ENCODE measurements at places on chromosomes 12 and 14.

DNA sequence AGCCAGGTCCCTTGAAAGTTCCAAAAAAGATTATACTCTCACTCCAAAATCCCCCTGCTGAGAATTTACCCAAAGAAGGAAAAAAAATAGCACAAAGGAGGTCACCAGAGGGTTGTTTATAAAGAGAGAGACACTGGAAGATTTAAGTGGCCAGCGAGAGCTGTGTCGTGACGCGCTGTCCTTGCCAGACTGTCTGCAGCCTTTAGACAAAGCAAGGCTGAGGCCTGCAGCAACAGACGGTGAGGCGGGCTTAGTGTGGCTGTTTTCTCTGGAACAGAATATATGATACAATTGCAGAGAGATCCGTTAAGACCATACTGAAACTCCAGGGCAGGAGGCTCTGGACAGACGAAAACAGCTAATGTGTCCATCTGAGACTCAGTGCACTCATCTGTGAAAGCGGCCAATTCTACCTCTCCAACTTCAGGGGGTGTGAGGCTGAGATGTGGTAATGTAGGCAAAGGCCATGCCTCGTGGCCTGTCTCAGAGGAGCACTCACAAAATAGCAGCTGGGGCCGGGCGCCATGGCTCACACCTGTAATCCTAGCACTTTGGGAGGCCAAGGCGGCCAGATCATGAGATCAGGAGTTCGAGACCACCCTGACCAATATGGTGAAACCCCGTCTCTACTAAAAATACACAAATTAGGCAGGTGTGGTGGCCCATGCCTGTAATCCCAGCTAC, 36.2 kb downstream of the ANAPC7 start:
- no peak for DNase-seq

DNA sequence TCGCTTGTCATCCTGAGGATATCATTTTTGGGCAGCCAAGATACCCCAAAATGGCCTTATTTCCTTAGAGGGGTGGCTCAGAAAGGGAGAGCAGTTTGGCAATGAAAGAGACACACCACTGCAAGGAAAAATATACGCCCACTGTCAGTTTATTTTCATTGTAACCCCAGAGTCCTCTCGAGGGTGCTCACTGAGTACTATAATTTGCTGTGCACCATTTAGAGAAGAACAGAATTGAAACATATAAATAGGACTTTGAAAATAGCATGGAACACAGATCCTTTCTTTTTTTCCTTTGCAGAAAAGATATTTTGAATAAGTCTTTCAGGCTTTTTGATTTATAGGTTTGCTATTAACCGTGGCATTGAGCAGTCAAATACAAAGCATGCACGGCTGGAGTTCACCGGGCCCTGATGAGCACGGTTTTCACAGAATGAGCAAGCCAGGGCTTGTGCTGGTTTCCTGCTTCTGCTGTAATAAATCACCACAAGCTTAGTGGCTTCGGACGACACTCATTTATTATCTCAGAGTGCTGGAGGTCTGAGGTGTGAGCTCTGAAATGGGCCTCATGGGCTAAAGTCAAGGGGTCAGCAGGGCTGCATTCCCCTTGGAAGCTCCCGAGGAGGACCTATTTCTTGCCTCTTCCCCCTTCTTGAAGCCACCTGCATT, 152.3 kb downstream of the ZNF664 start:
- no peak for DNase-seq

- no peak for DNase-seq
Observed at GRCh38 chr12:51087818-51088217, 4.4 kb upstream of the CSRNP2 start.

DNA sequence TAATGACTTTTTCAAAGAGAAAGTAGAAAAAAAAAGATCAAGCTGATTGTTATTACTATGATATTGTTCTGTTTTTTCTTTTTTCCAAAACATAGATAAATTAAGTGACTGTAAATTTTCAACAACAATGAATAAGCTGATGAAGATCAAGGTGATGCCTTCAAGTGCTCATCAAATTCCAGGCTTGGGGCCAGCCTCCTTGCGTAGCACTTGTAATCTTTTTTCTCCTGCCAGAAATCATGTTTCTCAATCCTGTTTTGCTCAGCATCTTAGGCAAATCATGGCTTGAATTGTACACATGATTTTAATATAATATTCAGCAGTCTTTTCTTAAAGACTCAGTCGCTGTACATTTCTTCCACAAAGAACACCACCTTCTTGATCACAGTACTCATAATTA, 333.2 kb downstream of the NPAS3 start:
- no peak for DNase-seq

GRCh38 chr12:31951939-31952338, 7.3 kb upstream of the RESF1 start:
- no peak for DNase-seq

- DNase-seq, result no peak
Observed at GRCh38 chr12:96403870-96404269, 3.6 kb upstream of the CDK17 start.

DNA sequence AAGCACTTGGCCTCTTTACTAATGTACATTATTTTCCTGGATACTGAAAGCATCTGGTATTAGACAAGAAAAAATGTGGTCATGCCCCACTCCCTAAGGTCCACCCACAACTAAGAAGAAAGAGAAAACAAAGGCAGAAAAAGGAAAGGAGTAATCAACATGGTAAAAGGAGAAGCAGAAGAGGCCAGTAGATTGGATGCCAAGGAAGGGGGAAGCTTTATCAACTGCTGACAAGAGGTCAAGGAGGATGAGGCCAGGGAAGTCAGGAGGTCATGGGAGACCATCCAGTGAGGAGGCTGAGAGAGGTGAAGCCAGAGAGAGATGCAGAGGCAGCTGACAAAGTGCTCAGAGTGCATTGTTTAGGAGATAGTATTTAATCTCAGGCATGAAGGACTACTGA, 383.5 kb downstream of the ZFP36L1 start:
- DNase-seq, result no peak

DNA sequence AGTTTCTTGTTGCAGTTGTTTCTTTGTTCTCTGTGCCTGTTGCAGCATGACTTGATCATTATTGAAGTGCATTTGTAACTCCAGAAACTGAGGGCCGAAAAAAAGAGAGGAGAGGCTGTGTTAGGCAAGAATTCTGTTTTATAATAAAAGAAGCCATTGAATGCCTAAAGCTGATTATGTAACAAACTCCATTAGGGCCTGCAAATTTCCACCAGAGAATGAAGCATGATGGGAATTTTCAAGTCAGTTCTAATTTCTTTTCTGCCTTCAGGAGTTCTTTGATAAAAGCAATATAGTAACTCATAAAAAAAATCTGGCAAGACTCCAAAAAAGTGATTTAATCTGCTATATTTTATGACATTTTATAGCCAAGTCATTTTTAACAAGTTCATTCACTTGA, 156.7 kb upstream of the RASSF8 start:
- DNase-seq, result no peak

All from type B pancreatic cell (in vitro differentiated cells).